ENCODE measurements at places on chromosomes 11 and 22.

DNA sequence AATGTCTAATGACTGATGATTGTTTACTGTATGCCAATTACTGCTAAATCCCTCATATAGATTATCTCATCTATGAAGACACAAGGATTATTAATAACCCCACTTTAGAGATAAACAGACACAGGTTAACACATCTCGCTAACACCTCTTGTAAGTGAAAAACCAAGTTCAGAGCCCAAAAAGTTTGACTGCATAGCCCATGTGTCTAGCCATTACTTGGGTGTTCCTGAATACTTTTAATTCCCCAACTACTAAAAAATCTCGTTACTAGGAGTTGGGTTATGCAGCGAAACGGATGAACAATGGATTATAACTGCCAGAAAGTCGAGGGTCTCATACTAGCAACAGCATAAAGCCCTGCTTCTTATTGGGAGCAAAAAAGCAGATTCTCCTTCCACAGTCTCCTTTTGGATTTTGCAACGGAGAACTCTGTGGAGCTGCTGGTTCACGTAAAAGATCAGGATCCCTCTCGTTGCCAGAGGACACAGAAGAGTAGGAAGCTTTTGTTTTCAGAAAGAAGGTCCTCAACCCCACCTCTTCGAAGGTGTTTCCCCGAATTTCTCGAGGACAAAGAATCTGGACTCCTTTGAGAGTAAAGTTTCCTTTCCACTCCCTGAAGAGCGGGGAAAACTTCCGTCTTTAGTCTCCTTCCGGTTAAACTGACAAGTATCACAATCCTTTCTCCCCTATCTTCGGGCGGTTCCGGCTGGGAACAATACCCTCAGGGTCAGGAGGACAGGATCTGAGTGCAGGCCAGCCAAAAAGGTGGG is 979 bp downstream of the ZBED5 start:
- DNase-seq = peak; percentile 52

DNA sequence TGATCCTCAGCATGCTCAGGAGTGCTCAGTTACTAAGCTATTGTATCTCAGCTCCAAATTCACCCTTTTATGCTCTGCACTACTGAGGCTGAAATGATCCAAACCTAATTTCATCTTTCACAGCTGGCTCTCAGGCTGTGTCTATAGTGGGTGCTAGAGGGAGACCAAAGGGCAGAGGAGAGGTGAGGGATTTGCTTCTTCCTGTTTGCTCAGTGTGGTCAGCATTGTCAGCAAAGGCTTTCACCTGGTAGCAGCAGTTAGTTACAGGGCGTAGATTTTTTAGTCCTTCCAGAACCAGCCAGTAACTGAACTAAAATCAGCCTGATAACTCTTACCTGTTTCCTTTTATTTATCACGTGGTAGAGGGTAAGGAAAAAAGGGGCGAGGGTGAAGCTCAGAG is 33.2 kb downstream of the XRCC6 start:
- DNase-seq = no peak

DNA sequence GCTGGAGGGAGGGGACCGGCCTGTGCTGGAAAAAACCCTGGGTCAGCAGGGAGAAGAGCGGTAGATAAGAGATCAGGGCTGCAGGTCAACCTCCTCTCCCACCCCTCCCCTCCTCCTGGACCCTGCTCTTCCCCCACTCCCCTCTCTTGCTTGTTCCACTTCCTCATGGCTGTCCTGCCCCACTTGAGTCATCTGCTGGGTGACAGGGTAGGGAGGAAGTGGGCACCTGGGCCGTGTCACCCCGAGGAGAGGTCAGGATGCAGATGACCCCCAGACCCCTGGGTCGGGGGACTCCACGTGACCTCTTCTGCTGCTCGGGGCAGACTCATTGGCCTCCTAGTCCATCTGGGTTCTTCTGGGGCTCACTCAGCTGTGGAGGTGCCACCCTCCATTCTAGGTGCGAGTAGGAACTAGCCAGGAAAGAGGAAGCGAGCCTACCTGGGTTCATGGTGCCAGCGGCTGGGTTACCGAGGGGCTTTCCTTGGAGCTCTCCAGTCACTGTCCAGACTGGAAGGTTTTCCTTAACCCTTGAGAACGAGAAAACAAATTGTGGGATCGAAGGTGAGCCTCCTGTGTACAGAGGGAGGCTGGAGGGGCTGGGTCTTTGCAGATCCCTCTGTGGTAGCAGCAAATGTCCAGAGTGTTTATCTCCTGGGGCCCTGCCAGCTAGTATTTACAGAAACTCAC is 6.5 kb downstream of the APOL2 start:
- DNase-seq = no peak

GRCh38 chr11:107651672-107652071 is 60.2 kb downstream of the SLN start:
- DNase-seq = no peak

DNA sequence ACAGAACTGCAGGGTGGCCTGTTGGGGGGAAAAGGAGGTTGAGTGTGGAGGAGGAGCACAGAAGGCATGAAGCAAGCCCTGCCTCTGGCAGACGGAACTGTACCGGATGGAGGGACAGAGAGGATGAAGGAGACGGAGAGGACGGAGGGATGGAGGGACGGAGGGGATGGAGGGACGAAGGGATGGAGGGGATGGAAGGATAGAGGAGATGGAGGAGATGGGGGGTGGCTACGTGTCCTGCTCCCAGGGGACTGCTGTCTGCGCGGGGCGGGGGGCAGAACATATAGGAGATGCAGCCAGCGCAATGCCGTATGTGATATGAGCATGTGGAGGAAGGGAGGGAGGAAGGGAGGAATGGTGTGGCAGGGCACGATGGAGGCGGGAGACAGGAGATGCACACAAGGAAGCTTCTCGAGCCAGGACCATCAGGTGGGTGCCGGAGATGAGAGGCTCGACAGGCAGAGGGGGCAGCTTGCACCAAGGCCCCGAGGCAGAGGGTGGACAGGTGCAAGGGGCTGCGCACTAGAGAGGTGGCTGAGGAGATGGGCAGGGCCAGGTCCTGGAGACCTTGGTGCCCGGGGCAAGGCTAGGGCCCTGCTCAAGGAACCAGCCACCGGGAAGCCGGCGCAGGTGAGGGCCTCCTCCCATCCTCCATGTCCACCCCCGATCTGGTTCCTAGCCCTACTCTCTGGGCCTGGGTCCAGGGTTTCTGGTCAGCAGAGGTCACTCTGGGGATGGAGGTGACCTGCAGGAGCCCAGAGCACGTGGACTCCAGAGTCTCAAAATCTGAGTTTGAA is 25.3 kb downstream of the MAFF start:
- DNase-seq = no peak

DNA sequence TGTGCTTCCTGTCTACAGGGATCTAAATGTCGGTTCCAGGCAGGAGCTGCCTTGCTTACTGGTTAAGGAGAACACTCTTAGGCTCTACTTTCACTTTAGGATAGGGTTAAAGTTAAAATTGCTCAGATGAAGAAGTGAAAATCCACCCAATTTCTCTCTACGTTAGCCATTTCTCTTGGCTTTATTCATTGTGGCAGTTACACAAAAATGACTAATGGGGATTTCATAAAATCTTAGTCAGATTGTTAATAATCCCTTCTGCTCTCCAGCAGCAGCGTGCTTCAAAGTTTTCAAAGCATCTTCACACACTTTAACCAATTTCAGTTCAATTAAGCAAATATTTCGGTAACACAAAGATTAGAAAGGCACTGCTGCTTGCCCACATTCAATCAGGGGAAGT is 58.4 kb upstream of the RCN1 start:
- peak; percentile 14 for DNase-seq

- no peak for DNase-seq
Observed at GRCh38 chr11:76193219-76193618, 13.1 kb downstream of the WNT11 start.

GRCh38 chr11:42407341-42407740 is 904.5 kb upstream of the API5 start:
- no peak for DNase-seq

DNA sequence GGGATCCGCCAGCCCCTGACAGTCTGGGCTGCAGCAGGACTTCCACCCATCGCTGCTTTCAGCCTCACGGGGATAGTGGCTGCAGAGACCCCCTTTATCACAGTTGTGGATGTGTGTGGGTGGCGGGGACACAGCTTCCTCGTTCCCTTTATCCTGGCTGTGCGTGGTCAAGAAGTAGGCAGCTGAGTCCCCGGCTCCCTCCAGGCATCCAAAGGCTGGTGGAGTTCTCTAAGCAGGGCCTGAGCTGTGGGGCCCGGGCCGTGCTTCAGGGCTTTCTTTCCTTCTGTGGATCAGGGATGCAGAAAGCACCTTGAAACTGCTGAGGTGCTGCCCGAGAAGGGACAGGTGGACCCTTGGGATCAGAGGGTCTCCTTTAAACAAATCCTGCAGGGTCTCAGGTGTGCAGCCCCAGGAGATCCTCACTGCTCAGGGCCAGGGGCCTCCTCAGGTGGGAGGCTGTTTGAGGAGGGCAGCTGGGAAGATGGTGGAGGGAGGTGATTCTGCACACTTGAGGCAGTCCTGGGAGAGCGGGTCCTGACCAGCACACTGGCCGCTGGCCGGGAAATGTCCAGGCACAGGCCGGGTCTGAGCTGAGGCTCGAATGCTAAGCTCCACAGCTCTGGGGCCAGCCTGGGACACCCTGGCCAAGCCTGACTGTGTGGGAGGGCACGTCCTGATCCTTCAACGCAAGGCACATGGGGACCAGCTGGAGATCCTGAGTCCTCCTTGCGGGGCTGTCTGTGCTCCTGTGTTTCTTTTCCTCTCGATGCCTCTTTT is 1024.3 kb downstream of the BRD1 start:
- DNase-seq = no peak

GRCh38 chr11:7559398-7560283 is 45.8 kb downstream of the PPFIBP2 start:
- DNase-seq = no peak

GRCh38 chr11:67256477-67257135 is 9.7 kb upstream of the GRK2 start:
- DNase-seq = no peak

DNA sequence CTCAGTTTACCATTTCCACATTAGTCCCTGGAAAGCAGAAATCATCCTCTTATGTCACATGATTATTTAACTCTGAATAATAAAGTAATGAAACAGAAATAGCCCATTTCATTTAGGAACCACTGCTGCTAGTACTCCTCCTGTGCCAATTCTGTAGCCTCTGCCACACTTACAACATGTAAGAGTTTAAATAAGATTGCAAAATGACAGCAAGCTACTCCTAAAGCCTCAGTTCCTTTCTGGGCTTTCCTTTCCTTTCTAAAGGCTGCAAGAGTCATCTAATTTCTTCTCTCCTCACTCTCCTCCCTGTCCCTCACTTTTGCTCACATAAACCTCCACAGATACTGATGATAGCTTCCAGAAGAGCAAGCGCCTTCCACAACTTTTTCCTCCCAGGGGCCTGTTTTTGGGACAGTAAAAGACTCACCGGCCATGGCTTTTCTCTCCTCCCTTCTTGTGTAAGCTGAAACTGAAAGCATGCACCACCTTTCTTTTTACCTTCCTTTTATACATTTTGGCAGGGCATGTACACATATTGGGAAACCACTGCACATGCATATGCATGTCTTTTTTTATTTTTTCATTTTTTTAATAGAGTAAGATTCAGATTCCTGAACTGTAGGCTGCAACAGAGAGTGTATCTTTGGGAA is 38.5 kb downstream of the CARD18 start:
- peak; percentile 39 for DNase-seq

DNA sequence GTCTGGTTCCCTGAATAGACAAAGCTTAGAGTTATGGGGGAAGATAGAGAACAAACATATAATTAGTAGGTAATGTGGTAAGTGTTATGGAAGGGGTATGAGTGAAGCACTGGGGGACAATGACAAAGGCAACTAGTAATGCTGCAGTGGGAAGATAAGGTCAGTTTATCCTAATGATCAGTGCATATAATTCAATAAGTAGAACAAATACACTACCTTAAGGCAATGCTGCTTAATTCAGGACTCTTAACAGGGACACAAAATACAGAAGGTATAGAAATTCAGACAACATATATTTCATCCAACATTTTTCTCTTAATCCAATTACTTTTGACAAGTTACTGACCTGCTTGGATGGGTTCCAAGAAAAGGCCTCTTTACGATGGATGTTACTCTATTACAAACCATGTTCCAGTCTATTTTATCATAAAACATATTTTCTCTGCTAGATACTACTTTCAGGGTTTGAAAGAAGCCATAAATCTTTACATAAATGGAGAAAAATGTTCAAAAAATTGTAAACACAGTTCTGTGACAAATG is 1186.2 kb downstream of the LRRC4C start:
- DNase-seq = no peak

DNA sequence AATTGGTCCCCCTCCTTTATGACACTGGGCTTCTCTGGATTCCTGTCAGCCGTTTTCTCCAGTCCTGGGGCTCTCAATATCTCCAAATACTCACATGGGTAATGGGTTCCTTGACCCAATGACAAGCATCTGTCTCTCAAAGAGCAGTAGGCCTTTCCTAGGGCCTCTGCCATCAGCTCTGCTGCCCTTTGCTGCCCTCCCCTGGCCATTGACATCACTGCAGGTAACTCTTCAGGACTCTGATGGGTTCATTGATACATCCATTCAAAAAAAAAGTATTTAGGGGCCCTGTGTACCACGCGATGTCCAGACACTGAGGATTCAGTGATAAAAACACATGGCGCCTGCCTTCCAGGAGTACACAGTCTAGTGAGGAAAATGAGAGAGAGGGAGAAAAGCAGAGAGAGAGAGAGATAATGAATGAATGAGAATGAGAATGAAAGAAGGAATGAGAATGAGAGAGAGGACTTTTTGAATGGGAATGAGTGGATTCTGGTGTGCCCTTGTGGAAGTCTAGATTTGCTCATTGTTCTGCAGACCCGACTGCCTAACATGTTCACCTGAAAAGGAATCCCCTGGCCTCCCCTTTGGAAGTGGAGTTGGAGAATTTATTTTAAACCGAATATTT is 42.6 kb upstream of the OLFML1 start:
- peak; percentile 78 for DNase-seq

DNA sequence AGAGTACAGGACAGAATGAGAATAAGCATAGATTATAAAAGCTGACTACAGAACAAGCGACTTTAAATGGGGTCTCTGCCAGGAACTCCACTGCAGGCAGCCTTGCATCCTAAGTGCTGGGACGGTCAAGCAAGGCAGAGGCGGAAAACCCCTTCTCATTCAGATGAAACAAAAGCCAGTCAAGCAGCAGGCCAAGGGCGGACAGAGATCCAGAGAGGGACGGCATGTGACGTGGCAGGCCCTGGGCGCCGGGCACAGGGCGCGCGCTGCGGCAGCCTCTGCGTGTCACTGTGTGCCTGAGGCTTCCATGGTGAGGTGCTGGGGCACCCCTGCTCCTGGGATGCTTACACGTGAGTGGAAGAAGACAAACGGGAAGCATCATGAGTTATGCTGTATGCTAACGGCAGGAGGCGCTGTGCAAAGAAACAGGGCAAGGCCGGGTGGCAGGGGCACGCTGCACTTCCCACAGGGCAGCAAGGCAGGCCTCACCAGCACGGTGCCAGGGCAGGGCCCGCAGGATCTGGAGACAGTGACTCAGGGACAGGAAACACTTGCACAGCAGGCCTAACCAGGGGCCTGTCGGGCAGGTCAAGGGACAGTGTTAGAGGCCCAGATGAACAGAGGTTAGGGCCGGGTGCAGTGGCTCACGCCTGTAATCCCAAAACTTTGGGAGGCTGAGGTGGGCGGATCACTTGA is 6.2 kb downstream of the TOLLIP start:
- no peak for DNase-seq

- DNase-seq = no peak
Observed at GRCh38 chr11:44367452-44367851, 57.5 kb upstream of the ALX4 start.
